ENCODE measurements at places on chromosomes 16 and 17.

DNA sequence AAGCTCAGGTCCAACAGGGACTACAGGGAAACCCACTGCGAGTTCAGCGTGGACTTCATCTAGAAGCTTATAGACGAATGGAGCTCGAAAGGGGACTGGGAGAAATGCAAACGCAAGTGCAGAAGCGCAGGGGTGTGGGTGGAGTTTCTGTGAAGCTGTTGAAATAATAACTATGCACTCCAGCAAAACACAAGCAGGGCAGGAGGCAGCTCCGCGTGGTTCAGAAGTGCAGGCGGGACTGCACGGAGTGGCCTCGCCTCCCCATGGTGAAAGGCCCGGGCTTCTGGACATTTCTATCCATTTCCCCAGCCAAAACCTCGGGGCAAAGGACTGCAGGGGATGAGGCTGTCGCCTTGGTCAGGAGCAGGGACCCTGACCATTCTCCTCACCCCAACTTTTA lies 74.5 kb downstream of the ZNF423 start:
- DNase-seq: no peak

DNA sequence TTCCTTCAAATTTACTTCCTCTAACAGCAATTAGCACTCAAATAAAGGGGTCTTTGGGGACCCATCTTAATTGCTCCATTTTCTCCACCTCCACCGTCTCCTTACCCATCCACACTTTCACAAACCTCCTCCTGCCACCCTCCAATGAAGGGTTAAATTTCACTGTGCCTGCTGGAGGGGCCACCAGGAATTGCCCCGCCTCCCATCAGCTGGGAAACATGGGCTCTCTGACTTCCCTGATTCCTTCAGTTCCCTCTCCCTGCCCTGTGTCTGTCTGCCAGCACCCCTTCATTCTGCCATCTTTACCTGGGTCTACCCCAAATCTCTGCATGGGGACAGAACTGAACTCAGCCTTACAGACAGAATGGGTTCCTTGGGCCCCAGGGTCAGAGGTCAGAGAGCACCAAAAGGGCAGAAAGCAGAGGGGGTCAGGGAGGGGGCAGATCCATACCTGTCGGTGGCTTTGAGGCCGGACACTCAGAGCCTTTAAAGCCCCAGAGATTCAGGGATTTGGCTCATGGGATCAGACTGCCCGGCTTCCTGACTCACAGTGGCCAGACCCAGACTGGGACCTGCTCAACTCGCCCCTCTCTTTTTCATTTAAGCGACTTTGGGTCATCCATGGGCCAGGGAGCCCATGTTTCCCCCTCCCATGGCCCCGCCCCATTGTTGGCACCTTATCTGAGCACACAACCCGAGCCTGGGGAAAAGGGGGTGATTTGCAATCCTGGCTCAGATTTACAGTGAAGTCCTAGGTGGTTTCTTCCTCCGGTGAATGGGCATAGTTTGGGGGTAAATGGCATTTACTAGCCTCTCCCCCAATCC lies 17.6 kb upstream of the SP2 start:
- no peak for DNase-seq

DNA sequence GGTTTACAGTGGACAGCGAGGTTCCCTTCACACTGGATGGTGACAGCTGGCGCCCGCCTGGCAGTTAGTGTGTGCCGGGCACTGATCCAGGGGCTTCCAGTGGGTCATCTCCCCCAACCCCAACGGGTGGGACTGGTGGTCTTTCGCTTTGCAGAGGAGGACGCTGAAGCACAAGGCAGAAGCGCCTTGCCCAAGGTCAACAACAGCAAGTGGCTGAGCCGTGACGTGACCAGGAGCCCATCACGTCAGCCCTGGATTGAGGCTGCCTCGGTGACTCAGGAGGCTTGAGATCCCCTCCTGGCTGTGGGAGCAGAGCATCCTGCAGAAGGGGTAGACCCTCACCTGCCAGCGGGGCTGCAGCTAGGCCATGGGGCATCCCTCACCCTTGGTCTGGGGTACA lies 215.3 kb downstream of the RBFOX3 start:
- DNase-seq: no peak

DNA sequence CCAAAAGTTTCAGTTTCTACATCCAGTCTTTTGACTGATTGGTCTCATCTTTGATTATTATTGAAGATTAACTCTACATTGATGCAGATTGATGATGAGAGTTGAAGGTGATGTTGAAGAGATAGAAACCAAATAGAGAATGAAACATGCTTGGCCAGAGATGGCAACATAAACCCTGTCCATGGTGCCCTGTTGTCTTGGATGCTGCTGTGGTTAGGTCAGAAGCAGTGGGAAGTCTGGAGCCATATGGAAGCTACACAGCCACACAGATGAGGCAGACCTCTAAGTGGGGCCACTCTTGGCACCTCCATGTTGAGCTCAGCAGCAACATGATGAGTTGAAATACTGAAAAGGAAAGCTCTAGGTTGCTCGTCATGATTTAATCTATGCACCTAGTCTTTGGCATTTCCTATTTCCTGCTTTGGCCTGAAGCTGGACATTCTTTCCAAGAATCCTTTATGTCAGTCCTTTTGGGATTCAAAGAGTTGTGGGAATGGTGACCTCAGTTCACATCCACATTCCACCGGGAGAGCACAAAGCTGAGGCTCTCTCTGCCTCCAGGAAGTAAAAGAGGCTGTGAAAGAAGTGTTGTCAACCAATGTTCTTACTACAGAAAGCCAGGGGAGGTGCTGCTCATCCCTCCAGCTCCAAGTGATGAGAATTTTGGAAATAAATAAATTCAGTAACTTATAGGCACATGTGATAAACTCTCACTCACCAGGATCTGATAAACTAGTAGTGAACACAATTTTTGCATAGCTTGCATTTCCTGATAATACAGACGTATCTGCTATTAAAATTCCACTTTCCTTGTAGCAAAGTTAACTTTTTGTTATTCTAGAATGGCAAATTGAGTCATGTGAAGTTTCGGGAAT lies 127.7 kb upstream of the MAF start:
- no peak for DNase-seq

All from fibroblast of pulmonary artery (primary cell).